Femur (tissue), 1 donor: ENCODE measurements at places on chromosomes 4 and X.

GRCh38 chr4:2963966-2964471 lies 648 bp downstream of the GRK4 start:
- DNase-seq = peak; percentile 67

DNA sequence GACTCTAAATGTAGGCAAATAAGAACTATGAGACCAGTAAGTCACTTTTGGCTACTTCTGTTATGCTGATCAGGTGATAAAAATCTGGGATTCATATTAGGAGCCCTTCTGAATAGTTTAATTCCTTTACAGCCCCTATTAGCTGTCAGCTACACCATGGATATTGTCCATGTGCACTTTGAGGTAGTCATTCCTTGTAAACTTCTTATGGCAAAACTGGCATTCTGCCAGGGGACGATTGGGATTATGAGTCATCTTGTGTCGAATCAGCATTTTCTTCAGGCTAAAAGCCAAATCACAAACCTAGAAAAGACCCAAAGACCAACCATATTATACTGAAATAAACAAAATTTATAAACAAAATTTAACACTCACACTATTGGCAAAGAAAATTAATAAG lies 227.6 kb downstream of the PRDM5 start:
- no peak for DNase-seq

- no peak for DNase-seq
Observed at GRCh38 chr4:101037938-101038413, 309.4 kb downstream of the PPP3CA start.

- DNase-seq = no peak
Observed at GRCh38 chrX:134324359-134324758, 87.4 kb downstream of the CCDC160 start.

DNA sequence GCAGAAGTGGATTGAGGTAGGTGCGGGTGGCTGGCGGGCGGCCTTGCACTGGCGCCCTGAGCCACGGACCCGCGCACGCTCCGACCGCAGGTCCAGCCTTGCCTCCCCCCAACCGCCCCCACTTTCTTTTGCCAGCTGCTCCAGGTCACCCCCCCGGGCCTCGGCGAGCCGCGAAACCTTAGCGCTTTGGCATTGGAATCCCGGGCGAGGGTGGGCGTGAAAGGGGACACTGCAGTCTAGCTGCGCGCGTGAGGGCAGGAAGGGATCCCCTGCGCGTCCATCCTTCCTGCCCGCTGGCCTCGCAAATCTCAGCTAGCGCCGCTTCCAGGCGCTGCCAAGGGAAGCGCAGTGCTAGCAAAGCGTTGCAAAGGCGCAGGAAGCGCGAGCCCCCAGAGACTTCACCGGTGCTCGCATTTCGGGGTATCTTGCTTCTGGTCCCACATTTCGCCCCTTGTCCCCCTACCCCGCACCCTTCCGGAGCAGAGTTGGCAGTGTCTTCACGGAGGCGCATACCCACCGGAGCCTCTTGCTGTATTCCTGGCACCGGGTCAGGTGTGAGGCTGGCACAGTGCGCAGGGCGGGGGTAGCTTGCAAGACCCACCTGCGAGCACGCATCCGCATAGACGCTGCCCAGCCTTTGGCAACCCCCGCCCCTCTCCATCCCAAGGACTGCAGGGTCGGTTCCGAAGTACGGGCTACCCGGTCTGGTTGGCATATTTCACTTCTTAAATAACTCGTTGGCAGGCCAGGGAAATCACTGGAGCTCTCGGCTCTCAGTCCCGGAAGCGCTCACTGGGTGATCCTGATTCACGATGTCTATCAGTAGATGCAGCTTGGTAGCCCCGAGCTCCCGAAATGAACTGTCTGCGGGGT lies 104.4 kb downstream of the UCHL1 start:
- DNase-seq = peak; percentile 69

DNA sequence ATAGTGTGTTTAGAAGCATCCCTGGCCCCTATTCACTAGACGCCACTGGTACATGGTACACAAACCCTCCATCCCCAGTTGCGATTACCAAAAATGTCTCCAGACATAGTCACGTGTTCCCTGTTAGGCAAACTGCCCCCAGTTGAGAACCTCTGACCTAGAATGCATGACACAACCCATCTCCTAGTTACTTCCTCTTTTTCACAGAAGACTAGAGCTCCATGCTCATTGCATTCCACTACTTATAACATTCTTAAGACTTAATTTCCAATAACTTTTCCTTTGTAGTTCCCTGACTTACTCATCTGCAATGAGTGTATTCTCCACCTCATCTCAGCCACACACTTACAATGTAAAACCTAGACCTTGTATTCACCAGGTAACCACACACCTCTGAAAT lies 68.6 kb downstream of the PRSS12 start:
- DNase-seq = no peak

GRCh38 chr4:107044170-107044569 lies 8.1 kb upstream of the DKK2 start:
- no peak for DNase-seq

- no peak for DNase-seq
Observed at GRCh38 chr4:119118397-119118796, 17.2 kb upstream of the MYOZ2 start.

- DNase-seq = no peak
Observed at GRCh38 chrX:23134136-23134535, 134.4 kb downstream of the DDX53 start.

GRCh38 chr4:112881842-112882241 lies 167.6 kb upstream of the ANK2 start:
- DNase-seq = no peak

DNA sequence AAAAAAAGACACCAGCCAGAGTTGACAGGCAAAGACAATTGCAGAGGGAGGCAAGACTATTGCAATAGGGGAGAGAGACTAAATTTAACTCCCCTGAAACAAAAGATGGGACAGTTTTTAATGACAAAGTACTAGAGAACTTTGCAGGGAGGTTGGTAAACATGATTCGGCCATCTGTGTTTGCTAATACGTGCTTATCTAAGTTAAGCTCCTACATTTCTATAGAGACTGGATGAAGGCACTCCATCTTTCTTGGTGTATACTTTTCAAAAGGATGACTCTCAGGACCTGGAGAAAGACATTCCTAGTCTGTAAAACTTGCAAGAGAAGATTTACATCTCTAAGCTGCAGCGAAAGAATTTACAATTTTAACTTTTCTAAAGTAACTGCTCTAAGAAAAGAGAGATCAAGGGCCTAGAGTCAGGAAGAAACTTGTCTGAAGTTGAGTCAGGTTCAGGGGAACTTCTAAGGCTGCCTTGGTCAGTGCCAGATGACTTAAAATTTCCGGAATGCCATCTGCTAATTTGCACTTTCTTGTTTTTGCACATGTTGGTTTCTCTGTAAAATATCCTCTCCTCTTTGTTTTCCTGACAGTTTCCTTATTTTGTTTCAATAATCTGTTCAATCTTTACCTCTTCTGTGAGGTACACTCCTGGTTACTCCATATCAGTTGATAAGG lies 10.6 kb downstream of the ADAM29 start:
- DNase-seq = no peak

DNA sequence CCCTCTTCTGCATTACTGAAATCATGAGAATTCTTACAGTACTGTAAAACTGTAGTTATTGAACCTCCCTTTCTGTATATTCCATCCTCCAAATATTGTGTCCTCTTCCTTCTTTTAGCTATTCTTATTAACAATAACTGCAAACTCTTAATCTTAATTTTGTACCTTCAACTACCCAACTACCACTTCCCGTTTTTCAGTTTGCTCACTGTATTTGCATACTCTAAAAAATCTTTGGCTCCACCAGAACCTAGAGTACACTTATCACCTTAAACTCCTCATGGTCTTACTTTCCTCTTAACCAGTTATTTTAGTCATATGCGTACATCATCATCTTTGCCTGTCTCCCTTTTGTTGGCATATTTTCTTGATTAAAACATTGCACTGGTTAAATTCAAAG lies 543.7 kb downstream of the ARAP2 start:
- no peak for DNase-seq

DNA sequence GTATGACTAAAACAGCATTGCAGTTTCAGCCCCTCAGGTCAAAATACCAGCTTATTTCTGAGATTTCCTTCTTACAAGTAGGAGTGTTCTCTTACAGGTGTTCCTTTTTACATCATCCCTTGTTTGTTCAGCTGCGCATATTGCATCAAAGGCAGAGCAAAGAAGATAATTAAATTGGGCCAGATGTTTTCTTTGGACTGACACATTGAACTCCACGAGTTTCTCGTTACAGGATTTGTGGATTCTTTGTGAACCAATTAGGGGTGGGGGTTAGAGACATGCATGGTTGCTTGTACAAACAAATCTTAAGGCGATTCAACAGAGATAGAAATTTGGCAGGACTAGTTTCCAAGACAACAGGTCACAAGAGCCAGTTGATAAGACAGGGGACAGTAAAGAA lies 95.7 kb downstream of the SPANXN4 start:
- no peak for DNase-seq

GRCh38 chr4:177267911-177268310 lies 41.8 kb upstream of the NEIL3 start:
- no peak for DNase-seq

- no peak for DNase-seq
Observed at GRCh38 chrX:12443534-12444098, 305.3 kb downstream of the FRMPD4 start.

GRCh38 chr4:171279131-171279530 lies 534.1 kb upstream of the GALNTL6 start:
- DNase-seq = no peak

DNA sequence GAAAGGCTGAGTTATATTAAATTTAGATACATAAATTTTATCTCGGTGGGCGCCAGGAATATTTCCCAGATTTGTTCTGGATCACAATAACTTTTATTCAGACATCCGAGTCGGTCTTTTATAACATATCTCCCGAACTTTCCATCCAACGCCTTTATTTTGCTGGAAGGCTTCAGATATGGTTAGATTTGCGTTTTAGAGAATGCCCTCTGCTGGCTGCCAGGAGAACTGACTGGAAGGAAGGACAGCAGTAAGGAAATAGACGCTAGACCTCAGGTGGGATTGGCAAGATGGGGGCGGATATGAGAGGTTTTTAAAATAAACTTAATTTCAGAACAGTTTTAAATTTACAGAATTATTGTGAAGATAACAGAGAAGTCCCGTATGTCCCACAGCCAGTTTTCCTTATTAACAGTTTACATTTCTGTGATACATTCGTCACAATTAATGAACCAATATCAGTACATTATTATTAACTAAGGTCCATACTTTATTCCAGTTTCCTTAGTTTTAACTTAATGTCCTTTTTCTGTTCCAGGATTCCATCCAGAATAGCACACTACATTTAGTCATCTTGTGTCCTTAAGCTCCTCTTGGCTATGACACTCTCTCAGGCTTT lies 4.6 kb upstream of the KANTR start:
- DNase-seq = no peak

GRCh38 chrX:8424912-8425311 lies 39.7 kb upstream of the VCX3B start:
- no peak for DNase-seq

GRCh38 chrX:47176101-47176740 lies 17.4 kb upstream of the UBA1 start:
- no peak for DNase-seq

GRCh38 chrX:42269186-42269585 lies 345.8 kb upstream of the CASK start:
- DNase-seq = no peak

DNA sequence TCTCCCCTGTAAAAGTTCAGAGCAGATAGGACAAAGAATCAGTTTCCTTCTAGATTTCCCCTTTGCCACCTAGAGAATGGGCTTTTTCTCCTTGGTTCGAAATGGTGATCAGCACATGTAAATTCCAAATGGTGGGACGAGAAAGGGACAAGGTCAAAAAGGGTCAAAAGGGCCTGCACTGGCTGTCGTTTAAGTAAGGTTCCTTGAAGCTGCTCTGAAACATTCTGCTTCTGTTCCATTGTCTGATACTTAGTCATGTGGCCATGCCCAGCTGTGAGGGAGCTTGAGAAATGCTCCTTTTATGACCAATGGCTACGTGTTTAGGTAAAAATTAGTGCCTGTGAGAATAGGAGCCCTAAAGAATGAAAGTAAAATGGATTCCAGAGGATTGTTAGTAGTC lies 165.9 kb upstream of the CENPE start:
- no peak for DNase-seq

DNA sequence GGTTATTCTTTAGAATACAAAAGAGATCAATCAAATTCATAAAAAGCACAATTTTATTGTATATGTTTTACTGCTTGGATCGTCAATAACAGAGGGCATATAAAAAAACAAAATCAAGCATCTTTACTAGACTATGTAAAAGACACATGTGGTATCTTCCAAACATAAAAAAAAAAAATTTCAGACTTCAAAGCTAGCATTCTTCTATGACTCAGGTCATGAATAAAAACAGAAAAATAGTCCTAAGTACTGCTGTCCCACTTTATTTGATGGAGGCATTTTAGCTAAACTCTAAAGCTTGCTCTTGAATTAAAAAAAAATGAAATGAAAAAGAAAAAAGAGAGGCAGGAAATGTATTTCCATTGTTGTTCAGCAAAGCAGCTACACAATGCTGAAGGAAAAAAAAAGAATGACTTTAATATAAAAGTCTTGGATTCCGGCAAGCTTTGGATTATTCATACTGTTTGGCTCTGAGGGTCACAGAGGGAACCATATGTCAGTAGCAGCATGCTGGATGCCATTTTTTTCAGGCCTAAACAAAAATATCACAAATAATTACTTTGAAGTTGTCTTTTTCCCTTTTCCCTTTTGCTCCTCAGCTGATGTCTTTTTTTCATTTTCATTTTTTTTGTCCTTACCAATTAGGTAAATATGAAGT lies 249.1 kb upstream of the DIAPH2 start:
- no peak for DNase-seq

DNA sequence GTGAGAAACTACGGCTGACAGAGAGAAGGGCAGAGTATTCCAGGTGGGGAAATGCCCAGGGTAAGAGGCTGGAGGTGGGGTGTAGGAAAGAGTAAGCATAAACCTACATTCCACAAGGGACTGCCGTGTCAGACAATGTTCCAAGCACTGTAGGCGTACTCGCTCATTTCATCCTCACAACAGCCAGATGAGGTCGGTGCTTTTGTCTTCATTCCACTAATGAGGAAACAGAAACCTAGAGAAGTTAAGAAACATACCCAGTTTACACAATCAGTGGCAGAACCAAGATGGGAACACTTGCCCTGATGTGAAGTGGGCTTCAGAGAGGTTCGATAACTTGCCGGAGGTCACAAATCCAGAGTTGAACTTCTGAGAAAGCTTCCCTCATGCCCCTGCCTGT lies 4.6 kb downstream of the SASH3 start:
- no peak for DNase-seq

GRCh38 chrX:14028473-14028872 lies 1.2 kb downstream of the GEMIN8 start:
- DNase-seq = no peak

DNA sequence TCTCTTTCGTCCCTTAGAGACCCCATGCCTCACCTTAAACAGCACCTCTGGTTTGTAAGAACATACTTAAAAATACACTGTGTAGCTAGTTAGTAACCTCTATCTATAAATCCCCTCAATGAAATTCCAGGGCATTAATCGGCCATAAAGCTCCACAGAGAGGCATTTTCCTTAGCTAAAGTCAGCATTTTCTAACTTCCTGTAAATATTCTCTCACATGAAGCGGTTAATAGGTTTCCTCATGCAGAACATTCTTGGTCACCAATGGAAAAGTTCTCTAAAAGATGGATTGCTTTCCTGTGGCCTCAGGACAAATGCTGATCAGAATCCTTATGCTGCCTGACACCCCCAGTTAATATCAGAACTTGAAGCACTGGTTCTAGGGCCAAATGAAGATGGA lies 248.6 kb upstream of the BOD1L1 start:
- no peak for DNase-seq
